Femur (tissue), 1 donor: ENCODE measurements at places on chromosomes 5 and 9.

DNA sequence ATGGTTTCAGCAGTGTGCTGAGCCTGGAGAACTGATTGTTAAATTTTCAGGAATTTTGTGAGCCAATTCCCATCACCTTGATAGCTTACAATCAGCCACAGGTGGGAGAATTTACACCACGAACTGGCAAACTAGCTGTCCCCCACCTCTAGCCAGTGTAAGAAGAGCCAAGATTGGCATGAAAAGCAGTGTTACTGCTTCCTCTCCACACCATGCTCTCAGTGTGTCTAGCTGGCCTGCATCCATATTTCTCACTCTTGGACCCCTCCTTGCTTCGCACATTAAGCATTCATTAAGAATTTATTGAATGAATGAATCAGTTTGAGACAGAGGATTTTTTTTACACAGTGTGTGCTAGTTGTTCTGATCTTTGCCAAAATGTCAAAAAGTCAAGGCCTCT lies 36.7 kb upstream of the MAN2A1 start:
- DNase-seq = no peak

DNA sequence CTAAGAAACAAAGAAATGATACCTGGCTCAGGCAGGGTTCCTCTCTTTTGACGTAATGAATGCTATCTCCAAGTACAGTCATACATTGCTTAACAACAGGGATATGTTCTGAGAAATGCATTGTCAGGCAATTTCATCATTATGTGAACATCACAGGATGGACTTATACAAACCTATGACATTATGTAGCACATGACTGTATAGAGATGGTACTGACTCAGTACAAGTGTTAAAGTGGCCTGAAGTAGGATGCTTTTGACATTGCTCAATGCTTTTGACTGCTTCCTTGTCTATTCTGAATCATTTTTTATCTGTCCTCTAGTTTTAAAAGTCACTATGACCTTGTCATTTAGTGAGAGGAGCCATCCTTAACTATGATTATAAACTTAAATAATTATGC lies 147.6 kb downstream of the NR2F1-AS1 start:
- DNase-seq = no peak

DNA sequence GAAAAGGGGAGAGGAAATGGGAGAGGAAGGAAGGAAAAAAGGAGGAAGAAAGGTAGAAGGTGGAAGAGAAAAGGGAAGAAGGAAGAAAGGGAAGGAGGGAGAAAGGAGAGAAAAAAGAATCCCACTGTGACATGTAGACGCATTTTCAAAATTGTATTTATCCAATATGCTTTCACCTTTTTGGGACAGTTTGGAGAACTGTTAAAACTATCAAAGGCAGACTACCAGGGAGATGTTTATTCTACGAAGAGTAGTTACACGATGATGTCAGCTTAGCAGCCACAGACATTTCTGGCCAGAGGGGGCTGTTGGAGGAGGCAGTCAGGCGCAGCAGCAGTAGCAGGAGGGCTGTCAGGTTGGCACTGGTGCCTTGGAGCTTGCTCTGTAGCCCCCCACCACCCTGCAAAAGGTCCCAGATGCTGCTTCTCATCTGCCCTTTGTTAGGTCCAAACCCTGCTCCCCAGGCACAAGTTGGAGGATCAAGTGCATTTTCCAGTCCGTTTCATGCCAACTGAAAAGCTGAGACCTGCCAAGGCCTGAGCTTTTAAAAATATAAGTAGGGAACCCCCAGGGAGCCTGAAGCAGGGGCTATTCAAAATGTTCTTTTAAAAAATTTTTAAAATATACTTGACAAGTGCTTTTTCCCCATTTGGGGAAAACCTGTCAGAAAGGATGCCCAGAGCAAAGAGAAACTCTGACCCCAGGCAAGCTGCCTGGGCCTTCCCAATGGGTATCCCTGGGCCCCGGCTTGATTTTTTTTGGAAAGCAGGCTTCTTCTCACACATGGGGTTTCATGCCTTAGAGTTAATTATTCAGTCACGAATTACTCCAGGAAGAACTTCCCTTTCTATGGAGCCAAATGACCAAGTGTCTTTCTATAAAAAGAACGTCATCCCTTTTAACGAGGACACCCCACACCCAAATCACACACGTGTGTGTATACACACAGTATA lies 203.3 kb downstream of the SLIT3 start:
- peak; percentile 78 for DNase-seq

DNA sequence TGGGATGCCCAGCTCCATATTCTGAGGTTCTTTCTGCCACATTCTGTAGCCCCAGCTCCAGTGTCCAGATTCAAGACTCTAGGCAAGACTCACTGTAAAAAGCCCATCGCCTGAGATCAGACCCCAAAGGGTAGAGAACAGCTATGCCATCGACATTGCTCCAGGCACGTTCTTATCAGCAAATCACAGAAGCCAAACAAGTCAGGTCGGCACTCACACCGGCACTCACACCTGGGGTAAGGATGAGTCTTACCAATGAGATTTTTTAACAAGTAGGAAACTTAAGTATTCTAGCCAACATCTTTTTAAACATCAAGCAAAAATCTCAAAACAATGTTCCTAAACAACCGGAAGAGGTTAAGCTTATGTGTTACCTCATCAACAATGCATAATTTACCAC lies 2.4 kb downstream of the CDKN2AIPNL start:
- DNase-seq = no peak

GRCh38 chr9:107348836-107349235 lies 65.8 kb downstream of the RAD23B start:
- no peak for DNase-seq

- no peak for DNase-seq
These were observed 182.5 kb downstream of the TTLL11 start for GRCh38 chr9:121910491-121911040.

GRCh38 chr9:134317790-134318414 lies 8.4 kb upstream of the RXRA start:
- DNase-seq = peak; percentile 26

DNA sequence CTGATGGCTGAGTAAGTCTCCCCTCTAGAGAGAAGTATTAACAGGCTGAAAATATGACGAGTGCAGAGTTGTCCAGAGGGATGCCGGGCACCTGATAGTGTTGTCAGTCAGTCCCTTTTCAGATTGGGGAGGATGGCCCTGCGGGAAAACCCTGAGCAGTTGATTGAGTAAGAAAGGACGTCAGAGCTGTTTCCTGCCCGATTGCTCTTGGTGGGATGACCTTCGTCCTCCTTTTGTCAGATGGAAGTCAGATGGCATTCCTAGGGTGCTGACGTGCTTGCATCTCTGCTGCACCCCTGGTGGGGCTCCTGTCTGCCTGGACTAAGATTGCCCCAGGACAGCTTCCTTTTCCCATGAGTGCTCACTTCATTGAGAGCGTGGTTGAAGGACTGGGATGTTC lies 9.8 kb downstream of the ZNF354B start:
- no peak for DNase-seq

- peak; percentile 46 for DNase-seq
These were observed 28.8 kb upstream of the CDC23 start for GRCh38 chr5:138241688-138242571.

DNA sequence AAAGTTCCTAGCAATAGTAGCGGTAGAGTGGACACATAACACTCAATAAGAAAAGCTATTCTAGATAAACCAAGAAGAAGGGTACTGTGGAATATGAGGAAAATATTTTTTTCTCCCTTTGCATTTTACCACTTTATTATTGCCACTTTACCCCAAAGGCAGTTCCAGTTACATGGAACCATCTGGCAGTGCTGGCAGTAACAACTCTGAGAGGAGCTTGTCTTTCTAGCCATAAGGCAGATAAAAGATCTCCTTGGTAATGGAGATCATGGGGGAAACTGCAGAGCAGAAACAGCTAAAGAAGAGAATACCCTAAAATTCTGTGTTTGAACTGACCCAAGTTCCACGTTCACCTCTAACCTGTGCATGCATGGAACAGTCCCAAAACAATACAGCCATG lies 38.5 kb downstream of the UBTD2 start:
- no peak for DNase-seq

DNA sequence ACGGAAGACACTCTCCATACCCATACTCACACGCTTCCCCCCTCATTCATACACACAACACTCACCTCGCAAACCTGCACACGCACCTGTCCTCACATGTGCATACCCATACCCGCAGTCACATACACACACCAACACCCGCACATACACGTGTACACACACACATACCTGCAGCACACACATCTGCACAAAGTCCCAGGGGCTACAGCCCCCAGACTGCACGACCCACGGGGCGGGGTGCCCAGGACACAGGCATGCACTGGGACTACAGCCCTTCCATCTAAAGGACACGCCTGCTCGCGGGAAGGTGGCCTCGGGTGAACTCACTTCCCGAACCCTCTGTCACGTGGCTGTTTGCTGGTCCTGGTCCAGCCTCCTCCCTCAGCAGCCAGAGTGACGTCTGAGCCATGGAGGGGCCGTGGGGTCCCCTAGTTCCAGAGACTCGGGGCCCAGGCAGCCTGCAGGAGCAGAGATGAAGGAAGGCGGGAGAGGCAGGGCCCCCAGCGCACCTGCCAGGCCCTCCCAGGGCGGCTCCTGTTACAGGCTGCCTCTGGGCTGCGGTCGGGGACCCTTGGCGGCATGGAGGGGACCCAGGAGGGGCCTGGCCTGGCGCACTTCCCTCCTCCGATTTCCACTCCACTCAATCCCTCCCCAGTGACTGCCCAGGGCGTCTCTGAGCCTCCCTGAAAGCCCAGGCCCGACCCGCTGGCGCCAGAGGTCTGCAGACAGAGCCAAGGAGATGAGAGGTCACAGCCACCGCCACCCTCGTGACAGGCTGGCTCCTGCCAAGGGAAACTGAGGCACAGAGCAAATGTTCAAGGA lies 8.1 kb downstream of the SLC12A7 start:
- peak; percentile 72 for DNase-seq

- DNase-seq = no peak
These were observed 54.8 kb downstream of the PWWP2A start for GRCh38 chr5:160064417-160064810.

- DNase-seq = no peak
These were observed 163.9 kb downstream of the ZNF608 start for GRCh38 chr5:124582561-124582840.

DNA sequence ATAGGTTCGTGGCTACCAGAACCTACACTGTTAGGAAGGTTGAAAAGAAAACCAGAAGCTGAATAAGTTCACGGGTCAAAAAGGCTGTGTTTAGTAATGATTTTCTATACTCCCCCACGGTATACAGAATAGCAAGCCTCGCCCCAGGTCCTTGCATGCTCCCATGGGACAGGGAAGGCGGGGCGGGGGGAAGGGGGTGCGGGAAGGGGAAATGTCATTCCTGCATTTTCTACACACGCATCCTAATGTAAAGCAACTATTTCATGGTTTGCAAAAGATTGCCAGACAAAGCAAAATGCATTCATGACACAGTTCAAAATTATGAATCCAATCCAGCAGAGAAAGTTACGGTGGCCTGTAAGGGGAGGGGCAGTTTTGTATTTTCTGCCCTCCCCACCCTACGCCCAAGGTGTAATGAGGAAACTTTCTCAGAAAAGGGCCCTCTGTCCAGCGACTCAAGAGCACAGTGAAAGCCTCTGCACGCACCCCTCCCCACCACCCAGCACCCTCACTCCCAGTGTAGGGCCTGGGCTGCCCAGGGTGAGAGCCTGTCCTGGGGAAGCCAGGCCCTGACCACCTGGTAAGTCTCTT lies 105.2 kb downstream of the ROR2 start:
- DNase-seq = no peak

DNA sequence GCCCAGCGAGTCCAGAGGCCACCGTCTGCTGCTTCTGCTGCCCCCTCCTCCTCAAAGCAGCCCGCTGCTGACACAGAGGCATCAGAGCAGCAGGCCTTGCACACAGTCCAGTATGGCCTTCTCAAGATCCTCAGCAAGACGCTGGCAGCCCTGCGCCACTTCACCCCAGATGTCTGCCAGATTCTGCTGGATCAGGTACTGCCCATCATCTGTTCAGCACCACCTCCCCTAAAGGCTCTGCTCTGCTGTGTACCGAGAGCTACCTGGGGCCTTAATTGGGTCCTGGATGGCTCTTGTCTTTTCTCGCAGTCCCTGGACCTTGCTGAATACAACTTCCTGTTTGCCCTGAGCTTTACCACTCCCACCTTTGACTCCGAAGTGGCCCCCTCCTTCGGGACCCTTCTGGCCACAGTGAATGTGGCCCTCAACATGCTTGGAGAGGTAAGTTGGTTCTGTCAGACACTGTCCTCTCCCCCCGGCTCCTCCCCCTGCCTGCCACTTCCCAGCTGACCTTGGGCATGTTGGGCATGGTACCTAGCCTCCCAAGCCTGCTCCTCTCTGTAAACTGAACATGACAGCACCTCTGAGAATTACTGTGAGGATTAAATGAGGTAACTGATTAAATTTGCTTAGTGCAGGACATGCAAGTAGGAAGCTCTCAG lies 22.7 kb downstream of the SH3GLB2 start:
- no peak for DNase-seq

DNA sequence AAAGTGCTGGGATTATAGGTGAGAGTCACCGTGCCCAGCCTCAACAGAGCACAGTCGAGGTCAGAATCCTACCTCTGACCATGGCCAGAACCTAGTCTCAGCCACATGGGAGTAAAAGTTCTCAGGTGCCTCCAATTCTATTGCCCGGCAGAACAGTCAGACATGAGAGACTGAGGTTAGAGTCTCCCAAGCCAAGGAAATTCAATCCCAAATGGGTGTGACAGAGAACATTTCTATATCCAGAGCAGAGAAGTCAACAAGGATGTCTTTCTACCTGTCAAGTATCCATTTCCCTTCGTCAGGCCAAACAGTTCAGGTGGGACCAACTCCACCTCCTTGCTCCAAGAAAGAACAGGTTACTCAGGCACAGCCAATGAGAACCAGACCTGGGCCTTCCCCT lies 10.5 kb downstream of the ANXA6 start:
- no peak for DNase-seq

DNA sequence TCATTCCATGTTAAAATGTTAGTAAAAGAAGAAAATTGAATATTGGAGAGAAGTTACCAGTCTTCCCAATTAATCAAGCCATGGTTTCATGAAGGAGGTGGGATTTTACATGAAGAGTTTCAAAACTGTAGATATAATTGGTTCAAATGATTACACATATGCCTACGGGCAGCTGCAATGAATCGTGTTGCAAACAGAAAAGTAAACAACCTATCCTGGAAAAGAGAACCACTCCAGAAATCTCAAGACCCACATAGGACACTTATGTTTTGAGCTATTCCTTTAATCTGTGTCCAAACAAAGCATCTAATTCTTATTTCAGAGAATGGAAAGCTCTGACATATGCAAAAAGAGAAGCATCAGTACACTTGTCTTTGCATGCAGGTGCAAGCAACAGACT lies 340.2 kb downstream of the NDUFS4 start:
- DNase-seq = no peak
